ENCODE measurements at places on chromosomes 6 and 20.
A peak's percentile ranks its signal among the peaks of the same experiment; 100 is the strongest.

DNA sequence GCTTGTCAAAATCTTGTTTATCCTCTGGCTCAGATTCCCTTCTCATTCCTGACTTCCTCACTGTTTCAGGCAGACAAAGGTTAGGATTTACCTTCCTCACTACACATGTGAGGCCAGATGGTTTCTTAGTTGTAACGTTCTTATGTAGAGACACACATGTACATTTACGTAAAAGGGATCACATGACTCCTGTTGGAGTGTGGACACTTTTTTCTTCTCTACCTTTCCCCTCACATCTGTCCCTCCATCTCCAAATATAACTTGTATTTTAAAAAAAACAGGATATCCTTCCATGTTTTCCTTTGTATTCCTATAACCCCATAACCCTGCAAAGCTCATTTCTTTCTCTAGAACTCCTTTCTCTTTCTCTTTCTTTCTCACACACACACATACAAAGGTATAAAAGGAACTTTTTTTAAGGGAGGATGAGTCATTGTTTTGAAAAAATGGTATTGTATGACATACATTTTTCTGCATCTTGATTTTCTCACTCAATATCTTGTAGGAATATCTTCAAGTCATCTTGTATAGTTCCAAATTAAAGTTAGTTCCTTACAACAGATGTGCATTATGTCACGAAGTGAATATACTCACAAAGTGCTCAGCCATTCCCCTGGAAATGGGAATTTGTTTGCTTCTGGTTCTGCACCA, 78.2 kb upstream of the SULF2 start:
- no peak for DNase-seq

DNA sequence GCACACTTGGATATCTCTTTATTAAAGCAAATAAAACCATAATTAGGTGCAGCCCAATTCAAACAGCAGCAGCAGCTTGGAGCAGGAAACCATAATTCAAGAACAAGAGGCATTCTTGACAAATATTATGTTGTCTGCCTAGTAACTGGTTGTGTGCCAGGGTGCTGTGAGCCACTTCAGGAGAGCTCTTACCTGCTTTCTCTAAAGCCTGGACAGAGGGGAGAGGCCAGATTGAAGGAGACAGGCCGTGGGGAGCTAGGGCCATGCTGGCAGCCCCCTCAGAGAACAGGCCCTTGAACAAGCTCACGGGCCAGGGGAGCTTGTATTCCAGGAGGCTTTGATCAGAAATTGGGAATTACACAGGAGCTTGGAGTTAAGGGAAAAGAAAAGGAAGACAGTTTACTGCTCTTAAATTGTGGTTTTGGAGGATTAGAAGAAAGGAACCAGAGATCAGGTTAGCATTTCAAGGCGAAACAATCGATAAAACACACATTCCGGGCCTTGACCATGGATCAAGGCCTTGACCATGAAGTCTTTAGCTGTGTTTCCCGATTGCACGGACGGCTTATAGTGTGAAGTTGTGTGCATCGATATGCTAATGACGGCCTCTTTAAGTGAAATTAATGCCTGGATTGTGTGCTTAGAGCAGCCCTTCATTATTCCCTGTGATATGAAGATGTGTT, 69.8 kb upstream of the NKX2-2 start:
- DNase-seq: no peak

GRCh38 chr6:157294654-157295053, 28.7 kb downstream of the TMEM242 start:
- DNase-seq: no peak

DNA sequence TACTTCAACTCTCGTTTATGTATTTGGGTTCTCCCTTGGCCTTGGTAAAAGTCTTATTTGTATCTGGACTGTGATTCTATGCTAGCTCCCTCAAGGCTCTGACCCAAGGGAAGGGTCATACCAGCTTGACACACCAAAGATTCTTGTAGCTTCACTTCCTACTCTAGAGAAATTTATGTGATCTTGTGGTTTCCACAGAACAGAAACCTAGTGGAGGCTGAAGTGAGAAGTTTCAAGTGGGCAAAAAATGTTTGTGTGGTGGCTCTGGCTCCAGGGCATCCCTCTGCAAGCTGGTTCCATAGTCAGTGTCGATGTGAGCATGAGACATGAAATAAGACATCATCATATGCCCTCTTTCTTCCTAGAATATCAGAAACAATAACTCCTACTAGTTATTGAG, 48.1 kb upstream of the TNFRSF21 start:
- no peak for DNase-seq

- DNase-seq: no peak
These were observed 26.5 kb downstream of the FYN start for GRCh38 chr6:111846492-111847409.

DNA sequence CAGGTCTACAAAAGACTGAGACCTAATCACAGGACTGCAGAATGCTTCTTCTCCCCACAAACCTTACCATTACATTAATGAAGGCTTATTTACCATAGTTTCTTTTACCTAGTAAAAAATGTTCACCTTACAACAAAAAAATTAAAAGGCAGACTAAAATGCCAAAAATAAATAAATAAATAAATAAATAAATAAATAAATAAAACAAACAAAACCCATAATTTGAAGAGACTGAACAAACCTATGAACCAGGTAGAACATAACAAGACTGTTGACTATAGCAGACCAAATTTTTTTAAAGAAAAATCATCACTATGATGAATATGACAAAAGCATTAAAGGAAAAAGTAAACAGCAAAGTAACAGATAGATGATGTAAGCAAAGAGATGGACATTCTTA, 946.3 kb downstream of the EPHA7 start:
- no peak for DNase-seq

- DNase-seq: no peak
These were observed 443 bp downstream of the RMND1 start for GRCh38 chr6:151451417-151451949.

- DNase-seq: peak; percentile 95
These were observed 40.9 kb downstream of the ALDH8A1 start for GRCh38 chr6:134908906-134909516.

- no peak for DNase-seq
These were observed 11.8 kb upstream of the GPR6 start for GRCh38 chr6:109966299-109966698.

GRCh38 chr6:167454003-167454402, 129.1 kb downstream of the TTLL2 start:
- DNase-seq: no peak

DNA sequence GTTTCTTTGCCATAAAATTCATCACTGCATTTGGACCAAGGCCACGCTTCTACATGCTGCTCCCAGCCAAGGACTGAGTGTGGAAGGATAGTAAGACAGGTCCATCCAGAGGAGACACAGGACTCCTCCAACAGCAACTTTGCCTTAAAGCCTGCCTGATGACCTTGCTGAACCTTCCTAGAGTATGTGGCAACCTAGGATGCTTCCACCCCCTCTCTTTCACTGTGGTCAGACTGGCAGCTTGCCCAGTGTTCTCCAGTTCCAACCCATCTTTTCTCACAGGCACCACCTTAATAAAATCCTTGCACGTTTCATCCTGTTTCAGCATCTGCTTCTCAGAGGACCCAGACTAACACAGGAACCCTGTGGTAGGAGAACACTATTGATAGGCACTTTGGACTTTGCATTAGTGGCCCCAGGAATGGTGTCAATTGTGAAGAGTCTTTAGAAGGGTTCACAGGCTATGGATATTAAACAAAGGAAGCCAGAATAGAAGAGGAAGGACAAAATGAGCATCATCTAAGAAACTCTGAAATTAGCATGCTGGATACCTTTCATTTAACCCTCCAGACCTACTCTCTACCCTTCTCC, 2.4 kb upstream of the PKHD1 start:
- DNase-seq: peak; percentile 60

DNA sequence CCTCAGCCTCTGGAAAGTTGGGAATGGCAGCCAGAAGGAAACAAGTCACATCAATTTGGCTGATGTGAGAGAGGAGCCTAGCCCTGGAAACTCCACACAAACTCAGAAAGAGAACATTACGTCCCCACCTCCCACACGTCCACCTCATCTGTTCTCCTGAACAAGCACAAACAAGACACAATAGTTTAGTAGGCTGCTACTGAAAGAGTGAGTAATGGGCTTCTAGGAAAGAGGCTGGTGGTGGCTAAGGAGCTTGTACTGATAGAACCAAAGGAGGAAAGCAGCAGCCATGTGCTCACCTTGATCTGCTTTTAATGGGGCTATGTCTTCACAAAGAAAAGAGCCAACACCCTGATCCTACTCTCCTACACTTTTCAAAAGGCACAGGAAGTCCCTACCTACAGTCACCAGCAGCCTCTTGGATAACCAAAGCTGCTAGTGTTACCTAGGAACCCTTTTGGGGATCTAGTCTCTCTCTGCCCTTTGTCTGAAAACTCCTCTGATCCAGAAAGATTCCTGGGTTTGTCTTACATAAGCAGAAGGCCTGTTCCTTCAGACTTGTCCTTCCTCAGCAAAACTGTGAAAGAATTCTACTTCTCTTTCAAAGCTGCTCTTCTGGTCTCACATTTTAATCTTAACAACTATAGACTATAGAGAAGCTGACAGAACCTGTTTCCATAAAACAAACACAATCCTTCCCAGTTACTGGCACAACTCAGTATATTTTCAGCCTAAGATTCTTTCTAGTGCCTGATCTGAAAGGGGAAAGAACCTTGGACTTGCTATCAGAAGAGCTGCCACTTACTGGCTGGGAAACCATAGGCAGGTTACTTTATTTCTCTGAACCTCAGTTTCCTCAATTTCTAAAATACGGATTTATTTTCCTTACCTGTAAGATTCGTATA, 3.1 kb downstream of the PLAGL2 start:
- no peak for DNase-seq

GRCh38 chr6:6713657-6714056, 125.1 kb downstream of the LY86 start:
- DNase-seq: no peak

- DNase-seq: no peak
These were observed 487 bp upstream of the PHF20 start for GRCh38 chr20:35771367-35771688.

DNA sequence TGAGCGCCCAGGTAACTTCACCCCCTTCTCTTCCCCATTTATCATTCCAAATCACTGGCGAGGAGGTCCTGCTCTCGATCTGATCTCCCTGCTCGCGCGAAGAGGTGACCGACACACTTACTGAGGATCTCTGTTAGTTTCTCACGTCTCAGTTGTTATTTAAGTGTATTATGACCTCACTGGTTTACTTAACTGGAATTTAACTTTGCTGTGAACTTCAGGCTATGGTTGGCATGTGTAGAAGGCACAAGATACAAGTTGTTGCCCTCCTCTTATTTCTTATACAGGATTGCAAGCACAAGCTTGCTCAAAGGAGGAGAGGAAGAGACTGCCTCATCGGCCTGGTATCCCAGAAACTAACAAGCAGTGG, 1.2 kb downstream of the RNF217 start:
- DNase-seq: no peak

DNA sequence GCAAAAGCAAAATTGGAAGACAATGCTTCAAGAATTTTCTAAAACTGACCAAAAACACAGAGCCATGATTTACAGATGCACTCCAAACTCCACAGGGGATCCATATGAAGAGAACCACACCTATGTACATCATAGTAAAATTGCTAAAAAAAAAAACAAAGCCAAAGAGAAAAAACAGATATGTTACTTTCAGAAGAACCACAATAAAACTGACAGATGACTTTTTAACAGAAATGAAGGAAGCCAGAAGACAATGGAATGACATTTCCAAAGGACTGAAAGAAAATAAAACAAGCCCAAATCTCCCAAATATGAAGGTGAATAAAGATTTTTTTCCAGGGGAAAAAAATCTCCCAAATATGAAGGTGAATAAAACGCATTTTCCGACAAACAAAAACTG, 17.5 kb downstream of the TRERF1 start:
- no peak for DNase-seq

DNA sequence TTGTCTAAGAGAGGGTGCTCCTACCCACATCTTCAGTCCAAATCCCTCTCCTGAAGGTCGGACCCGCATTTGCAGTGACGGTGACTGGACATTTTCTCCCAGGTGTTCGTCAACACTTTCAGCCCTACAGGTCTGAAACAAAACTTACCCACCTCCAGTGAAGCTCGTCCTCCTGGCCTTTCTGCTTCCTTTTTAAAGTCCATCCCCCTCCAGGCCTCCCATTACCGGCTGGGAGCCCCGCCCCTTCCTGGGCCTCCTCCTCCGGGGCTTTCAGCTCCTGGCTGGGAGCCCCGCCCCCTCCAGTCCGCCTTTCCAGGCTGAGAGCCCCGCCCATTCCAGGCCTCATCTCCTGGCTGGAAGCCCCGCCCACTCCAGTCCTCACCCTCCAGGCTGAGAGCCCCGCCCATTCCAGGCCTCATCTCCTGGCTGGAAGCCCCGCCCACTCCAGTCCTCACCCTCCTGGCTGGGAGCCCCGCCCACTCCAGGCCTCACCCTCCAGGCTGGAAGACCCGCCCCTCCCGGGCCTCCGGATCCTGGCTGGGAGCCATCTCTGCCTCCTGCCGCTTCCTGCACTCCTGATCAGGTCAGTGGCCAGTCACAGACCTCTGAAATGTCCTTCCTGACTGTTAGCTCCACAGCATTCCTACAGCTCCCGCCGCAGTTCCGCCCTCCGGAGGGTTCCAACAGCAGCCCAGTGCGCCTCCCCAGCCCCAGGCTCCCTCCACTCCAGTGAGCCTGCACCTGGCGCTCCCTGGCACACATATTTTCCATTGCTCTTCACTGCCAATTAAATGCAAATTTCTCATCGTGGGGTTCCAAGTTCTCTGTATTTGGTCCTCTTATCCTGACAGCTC, 98.5 kb downstream of the LY86 start:
- no peak for DNase-seq

DNA sequence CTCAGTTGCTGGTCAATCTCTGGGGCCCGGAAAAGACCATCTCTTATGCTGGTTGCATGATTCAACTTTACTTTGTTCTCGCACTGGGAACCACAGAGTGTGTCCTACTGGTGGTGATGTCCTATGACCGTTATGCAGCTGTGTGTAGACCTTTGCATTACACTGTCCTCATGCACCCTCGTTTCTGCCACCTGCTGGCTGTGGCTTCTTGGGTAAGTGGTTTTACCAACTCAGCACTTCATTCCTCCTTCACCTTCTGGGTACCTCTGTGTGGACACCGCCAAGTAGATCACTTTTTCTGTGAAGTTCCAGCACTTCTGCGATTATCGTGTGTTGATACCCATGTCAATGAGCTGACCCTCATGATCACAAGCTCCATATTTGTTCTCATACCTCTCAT, 4.3 kb downstream of the OR2J3 start:
- DNase-seq: no peak

DNA sequence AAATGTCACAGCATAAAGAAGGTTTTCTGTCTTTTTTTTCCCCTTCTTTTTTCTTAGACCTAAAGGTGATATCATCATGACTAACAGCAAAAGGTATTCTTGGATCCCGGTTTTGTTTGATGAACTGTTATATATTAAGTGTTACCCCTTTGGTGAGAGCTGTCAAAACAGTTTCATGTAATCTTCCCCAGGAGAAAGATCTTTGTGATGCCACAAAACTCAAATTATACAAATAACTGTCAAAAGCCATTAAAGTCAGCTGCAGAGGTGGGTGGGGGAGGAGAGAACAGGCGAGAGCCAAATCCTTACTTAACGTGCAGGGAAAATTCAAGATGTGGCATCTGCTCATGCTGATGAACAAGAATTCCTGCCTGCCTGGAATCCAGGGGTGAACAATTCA, 258.2 kb downstream of the BMP7 start:
- DNase-seq: no peak

Measured in esophagus muscularis mucosa (tissue), 4 donors.